ENCODE measurements at places on chromosomes 3 and 15.

GRCh38 chr3:128309026-128309425 is 155.7 kb downstream of the EEFSEC start:
- no peak overlapping the region for H3K27ac ChIP-seq
- H3K36me3 ChIP-seq, result no peaks in the 10 kb centered on the region
- no peaks in the 10 kb centered on the region for H3K27me3 ChIP-seq
- no peak for ATAC-seq

- H3K36me3 ChIP-seq, result peaks cover 11% of the 10 kb centered on the region
- no peak overlapping the region for H3K4me3 ChIP-seq
- peaks cover 5% of the 10 kb centered on the region for H3K4me1 ChIP-seq
- no peaks in the 10 kb centered on the region for H3K27me3 ChIP-seq
- no peak overlapping the region for H3K27ac ChIP-seq
- no peak for ATAC-seq
Observed at GRCh38 chr3:9947025-9947995, 4.9 kb downstream of the PRRT3 start.

DNA sequence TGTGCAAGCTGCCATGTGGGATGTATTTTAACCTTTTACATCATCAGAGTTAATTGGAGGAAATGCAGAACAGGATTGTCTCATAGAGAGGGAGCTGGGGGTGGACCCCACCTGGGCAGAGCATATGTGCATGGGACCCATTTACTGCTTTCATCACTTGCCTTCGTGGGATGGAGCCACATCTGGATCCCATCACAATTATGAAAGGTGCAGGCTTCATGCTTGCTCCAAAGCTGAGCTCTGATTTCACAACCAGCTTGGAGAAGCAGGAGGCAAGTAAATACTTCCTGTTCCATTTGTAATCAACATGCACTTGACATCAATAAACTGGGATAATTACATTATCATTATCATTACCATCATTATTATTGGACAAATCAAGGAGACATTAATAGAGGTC is 161.9 kb downstream of the ALDH1A2 start:
- no peaks in the 10 kb centered on the region for H3K36me3 ChIP-seq
- no peak for ATAC-seq
- no peak overlapping the region for H3K27ac ChIP-seq

DNA sequence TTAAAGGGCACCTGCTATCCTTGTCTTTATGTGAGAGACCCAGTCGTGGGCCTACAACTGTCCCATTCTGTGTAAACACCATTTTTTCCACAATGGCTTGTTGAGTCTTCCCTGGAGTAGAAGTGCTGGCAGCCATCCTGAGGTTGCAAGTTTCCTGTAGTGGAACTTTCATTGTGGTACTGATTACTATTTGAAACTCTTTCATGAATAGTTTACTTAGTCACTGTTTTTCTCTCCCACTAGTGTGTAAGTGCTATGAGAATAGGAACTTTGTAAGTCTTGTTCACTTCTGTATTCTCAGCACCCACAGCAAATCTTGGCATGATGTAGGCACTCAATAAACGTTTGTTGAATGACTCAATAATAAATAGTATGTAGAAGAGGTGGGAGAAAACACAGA is 48.6 kb downstream of the RARB start:
- no peak overlapping the region for H3K27ac ChIP-seq
- no peak for ATAC-seq

DNA sequence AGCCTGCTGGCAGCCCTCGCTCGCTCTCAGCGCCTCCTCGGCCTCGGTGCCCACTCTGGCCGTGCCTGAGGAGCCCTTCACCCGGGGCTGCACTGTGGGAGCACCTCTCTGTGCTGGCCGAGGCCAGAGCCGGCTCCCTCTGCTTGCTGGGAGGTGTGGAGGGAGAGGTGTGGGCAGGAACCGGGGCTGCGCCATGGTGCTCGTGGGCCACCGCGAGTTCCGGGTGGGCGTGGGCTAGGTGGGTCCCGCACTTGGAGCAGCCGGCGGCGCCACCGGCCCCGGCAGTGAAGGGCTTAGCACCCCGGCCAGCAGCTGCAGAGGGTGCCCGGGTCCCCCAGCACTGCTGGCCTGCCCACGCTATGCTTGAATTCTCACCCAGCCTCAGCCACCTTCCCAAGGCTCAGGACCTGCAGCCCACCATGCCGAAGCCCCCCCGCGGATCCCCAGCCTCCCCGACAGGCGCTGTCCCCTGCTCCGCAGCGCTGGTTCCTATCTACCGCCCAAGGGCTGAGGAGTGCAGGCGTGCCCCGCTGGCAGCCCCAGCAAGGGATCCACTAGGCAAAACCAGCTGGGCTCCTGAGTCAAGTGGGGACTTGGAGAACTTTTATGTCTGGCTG is 863.3 kb downstream of the IGSF11 start:
- no peak overlapping the region for H3K27ac ChIP-seq
- H3K27me3 ChIP-seq, result no peaks in the 10 kb centered on the region
- no peaks in the 10 kb centered on the region for H3K4me1 ChIP-seq
- no peak for ATAC-seq

DNA sequence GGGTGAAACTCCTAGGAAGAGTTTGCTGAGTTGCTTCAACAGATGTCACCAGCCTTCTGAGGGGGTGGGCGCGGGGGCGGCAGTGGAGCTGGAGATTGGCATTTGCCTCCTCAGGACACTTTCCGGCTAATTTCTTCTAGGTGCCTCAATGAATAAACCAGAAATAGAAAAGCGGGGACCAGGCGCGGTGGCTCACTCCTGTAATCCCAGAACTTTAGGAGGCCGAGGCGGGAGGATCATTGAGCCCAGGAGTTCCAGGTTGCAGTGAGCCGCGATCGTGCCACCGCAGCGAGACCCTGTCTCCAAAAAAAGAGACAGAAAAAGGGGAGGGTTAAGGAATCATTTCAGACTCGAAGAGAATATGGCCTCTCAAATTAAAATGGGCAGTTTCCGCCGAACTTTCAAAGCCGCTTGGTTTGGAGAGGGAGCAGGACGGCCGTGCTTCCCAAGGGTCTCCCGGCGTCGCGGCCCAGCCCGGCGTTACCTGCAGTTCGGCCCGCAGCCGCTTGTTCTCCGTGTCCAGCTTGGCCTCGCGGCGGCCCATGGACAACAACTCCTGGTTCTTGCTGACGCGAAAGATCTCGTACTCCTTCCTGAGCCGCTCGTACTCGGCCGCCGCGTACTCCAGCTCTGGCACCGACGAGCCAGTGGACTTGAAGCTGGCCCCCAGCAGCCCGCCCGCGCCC is 587 bp downstream of the NPHP3 start:
- no peaks in the 10 kb centered on the region for H3K27me3 ChIP-seq
- peak overlapping the region; percentile 93 for H3K27ac ChIP-seq
- peaks cover 50% of the 10 kb centered on the region for H3K36me3 ChIP-seq
- peaks cover 23% of the 10 kb centered on the region for H3K4me1 ChIP-seq

DNA sequence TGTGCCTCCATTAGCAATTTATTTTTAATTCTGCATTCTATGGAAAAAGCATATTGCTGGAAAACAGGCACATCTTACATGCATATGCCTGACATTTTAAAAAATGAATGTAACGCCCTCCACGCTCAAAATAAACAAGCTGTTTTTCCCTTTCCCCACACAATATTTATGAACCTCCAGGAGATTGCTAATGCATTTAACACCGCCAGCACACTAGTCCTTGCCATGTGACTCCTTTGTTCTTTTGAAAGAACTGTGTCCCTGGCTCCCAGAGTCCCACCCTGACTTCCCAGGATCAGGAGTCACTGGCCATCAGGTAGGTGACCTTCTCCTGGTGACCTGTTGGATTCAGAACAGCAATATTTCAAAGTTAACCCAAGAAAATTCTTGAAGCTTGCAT is 571.2 kb upstream of the CFAP20DC start:
- H3K36me3 ChIP-seq, result no peaks in the 10 kb centered on the region
- no peak overlapping the region for H3K4me3 ChIP-seq
- H3K27me3 ChIP-seq, result peaks cover 3% of the 10 kb centered on the region
- no peak overlapping the region for H3K27ac ChIP-seq

- peaks cover 46% of the 10 kb centered on the region for H3K4me1 ChIP-seq
- no peak overlapping the region for H3K27ac ChIP-seq
- no peak overlapping the region for H3K4me3 ChIP-seq
- peaks cover 31% of the 10 kb centered on the region for H3K36me3 ChIP-seq
Observed at GRCh38 chr3:128763967-128764366, 38.0 kb downstream of the RAB7A start.

- ATAC-seq, result no peak
- no peak overlapping the region for H3K27ac ChIP-seq
- no peaks in the 10 kb centered on the region for H3K36me3 ChIP-seq
- H3K4me3 ChIP-seq, result no peak overlapping the region
- H3K4me1 ChIP-seq, result no peaks in the 10 kb centered on the region
Observed at GRCh38 chr3:61531528-61531927, 29.8 kb upstream of the PTPRG start.
